ENCODE measurements at places on chromosomes 3 and 15. TPM values are rescaled to one million over a fixed set of nuclear protein-coding genes. Genes with fewer than 3 reads are reported as not detected.

CNTN4 gene
- 3.8 TPM for total RNA-seq

PPM1L gene
- total RNA-seq = 12.7 TPM

DNA sequence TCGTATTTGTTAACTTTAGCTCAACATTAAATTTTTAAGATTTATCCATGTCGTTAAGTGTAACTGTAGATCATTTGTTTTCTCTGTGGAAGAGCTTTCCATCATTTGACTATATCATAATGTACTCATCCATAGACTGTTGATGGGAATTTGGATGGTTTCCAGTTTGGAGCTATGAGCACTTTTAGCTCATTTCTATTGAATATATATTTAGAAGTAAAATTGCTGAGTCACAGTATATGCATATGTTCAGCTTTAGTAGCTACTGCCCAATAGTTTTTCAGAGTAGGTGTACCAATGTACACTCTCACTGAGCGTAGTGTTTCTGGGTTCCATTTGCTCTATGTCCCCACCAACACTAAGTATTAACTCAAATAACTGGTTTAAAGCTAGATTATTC is 263.0 kb downstream of the ULK4 start:
- DNase-seq = no peak

- no peak for DNase-seq
These were observed 76.3 kb upstream of the ARHGEF3 start for GRCh38 chr3:56878074-56878473.

- DNase-seq = no peak
These were observed 176.7 kb upstream of the CADPS start for GRCh38 chr3:63051920-63052319.

- DNase-seq = no peak
These were observed 58.5 kb downstream of the TGFBR2 start for GRCh38 chr3:30664884-30665283.

DNA sequence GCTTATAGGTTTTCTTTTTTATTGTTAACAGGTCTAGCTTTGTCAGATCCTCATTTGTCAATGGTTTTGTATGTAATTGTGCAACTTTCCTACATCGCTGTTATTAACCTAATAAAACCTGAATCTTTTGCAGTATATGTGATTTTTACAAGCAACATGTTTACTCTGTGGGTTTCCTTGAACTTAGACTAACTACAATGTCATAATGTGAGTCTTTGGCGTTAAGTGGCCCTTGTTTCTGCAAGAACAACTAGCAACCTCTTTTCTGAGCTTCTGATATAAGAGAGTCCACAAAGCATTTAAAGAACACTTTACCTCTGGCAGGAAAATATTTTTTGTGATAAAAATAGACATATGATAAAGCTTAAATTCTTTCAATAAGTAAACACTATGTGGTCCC is 230.3 kb upstream of the CFAP20DC start:
- DNase-seq = no peak

DNA sequence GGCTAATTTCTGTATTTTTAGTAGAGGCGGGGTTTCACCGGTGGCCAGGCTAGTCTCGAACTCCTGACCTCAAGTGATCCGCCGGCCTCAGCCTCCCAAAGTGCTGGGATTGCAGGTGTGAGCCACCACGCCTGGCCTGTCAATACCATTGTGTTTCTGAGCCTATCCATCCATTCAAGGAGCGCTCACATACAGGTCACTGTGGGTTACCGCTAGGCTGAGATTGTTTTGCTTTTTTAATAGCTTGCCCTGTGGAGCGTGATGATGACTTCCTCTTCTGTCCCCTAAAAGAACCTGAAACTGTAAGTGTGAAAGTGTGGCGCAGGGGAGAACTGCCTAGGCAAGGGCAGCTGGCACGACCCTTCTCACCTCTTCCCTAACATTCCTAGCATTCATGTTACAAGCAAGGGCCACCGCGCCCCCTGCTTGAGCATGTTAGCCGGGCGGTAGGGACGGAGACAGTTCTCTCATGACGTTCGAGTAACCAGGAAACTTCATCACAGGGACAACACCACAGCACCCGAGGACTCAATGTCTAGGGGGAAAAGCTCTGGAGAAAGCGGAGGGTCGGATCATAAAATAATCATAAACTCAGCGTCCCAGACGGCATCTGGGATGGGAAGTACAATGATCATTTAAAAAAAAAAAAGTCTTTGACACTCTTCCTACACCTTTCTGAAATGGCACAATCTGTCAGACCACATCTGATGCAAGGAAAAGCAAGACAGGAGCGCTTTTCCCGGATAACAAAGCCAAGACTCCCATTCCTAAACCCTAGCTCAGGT is 790 bp downstream of the LAMP3 start:
- no peak for DNase-seq

Measured in mesenteric fat pad (tissue), 1 donor.